ENCODE measurements at places on chromosomes 7 and 10. TPM values are rescaled to one million over a fixed set of nuclear protein-coding genes. Genes with fewer than 3 reads are reported as not detected.

DNA sequence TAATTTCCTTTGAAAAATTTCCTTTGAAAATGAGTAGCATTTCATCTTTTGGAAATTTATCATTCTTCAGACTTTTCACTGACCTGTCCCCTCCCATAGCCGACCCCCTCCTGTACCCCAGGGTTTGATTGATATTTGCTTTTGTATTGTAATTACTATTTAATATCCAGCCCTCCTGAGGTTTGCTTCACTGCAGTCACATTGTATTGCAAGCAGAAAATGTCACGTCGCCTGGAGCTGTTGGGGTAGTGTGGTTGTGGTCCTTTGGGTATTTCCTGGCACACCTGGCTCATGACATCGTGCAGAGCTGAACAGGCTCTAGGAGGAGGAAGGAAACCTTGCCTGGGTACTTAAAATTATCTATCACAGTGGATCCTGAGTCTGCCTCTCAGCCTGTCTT, 116.1 kb downstream of the INSYN2A start:
- no peak for DNase-seq

DNA sequence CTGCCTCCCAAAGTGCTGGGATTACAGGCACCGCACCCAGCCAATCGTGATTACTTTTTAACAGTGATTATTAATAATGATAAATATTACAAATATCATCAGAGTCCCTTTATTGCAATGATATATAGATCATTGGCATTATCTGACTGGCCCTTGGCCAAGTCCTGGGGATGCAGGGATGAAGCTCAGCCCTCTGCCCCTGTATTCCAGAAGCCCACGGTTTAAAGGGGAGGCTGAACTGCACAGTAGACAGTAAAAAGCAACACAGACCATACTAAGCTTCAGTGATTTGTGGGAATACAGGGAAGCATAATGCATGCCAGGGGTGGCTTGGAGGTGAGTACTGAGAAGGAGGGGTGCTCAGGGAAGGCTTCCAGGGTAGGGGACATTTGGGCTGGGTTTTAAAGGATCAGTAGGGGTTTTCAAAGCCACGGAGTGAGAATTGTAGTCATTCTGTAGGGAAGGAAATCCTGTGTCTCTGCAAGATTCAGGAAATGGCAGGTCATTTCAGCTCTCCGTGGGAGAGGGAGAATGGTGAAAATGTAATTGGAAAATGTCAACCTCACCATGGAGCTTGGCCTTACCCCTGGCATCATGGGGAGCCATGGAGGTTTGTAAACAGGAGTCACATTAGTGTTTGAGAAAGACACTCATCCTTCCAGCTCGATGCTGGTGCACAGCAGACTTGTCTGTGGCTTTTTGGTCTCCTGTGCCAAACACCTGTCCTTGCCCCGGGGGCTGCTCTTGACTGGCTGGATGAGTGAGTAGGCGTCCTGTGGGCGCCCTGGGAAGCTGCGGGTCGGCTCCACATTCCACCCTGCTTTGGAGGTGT, 8.8 kb downstream of the ADAMTS14 start:
- peak; percentile 50 for DNase-seq

Gene SVOPL
- polyA plus RNA-seq = not detected

- DNase-seq = no peak
Observed at GRCh38 chr7:17118412-17118811, 180.0 kb upstream of the AHR start.

Gene GIMAP4
- polyA plus RNA-seq = not detected

- peak; percentile 81 for DNase-seq
Observed at GRCh38 chr7:137443616-137444015, 100.1 kb upstream of the PTN start.

- peak; percentile 82 for DNase-seq
Observed at GRCh38 chr10:120586471-120586872, 129.4 kb downstream of the PLPP4 start.

DNA sequence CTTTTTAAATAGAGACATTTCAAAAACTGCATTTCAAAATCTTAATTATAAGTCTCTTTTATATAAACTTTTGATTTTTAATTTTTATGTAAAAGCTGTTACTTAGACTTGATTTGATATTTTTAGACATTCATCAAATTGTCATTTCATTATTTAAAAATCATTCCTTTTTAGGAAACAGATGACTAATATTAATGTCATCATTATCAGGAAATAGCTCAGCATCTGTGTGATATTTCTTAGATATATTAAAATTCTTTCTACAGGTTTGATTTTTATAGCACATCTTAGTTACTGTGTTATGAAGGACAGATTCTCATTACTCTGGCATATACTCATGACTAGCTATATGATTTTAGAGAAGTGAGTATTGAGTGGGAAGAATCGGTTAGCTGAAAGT, 17.2 kb downstream of the RUNDC3B start:
- DNase-seq = no peak

- peak; percentile 58 for DNase-seq
Observed at GRCh38 chr7:7103343-7104313, 78.7 kb upstream of the C1GALT1 start.

DNA sequence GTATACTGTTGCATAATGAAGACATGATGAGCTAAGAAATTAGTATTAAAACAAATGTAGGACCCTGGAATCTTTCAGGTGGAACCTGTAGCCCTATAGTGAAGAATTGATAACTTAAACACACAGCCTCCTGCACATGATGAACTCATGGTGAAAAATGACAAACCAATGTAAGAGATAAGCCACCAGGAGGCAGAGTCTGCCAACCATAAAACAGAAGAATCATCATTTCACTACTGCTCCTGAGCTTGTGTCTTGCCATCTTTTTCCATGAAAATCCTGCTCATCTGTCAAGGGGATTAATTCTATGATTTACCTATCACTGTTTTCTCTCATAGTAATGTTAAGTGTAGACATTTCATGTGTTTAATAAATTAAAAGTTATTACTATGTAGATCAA, 363.9 kb downstream of the MALRD1 start:
- DNase-seq = peak; percentile 19

DNA sequence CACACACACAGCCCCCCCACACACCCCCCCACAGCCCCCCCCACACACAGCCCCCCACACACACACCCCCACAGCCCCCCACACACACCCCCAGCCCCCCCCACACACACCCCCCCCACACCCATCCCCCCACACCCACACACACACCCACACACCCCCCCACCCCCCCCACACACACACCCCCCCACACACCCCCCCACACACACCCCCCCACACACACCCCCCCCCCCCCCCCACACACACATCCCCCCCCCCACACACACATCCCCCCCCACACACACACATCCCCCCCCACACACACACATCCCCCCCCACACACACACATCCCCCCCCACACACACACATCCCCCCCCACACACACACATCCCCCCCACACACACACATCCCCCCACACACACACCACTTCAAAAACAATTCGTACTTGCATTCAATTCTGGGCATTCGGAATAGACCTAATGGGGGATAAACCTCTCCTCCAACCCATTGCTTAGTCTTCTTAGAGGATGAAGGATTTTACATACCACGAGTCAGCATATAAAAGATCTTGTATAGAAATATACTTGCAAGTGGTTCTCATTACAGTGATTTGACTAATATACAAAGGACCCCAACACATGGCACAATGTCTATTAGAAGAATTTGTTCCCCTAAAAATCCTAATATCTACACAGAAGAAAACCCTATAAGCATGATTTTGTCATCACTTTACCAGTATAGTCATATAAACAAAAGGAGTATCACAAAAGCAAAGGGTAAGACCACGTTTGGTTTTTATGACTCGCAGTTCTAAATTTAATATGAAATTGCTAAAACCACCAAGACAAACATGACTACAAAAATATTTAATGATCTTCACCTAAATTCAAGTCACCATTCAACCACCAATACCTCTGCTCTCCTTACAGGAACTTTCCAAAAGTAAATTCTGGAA, 80.9 kb downstream of the DIP2C start:
- no peak for DNase-seq

DNA sequence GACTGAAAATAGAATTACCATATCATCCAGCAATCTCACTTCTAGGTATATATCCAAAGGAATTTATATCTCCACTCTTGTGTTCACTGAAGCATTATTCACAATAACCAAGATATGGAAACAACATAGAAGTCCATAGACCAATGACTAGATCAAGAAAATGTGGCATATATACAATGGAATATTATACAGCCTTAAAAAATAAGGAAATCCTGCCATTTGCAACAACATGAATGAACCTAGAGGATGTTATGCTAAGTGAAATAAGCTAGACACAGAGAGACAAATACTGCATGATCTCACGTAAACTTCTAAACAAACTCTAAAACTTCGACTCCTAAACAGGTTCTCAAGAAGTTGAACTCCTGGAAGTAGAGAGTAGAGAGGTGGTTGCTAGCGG, 254.5 kb downstream of the SKIDA1 start:
- DNase-seq = no peak

GRCh38 chr10:839550-840205, 91.8 kb downstream of the LARP4B start:
- DNase-seq = peak; percentile 13

Gene SORCS3
- polyA plus RNA-seq = not detected

DNA sequence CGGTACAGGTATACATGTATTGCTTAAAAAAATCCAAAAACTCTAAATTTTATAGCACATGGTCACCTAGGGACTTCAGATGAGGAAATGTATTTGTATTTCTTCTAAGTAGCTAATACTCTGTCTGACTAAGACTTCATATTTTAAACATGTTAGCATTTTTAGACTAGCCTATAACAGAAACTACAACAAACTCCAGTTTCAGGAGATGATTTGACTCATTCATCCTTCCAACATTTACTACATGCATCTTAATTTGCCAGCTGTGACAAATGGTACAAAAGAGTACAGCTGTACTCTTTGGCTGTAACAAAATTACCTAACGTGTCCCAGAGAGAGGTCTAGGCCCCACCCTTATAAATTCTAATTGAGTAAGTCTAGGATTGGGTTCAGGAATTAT, 22.2 kb downstream of the TMEM209 start:
- DNase-seq = no peak

Gene CPA2
- 0.33 TPM for polyA plus RNA-seq

DNA sequence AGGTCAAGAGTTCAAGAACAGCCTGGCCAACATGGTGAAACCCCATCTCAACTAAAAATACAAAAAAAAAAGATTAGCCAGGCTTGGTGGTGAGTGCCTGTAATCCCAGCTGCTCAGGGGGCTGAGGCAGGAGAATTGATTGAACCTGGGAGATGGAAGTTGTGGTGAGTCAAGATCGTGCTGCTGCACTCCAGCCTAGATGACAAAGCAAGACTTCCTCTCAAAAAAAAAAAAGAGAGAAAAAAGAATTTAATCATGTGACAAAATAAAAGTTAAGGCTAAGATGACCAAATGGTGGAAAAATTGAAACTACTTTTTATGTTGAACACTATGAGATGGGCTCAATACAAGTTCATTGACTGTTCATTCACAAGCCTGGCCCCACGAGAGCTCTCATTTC, 141.1 kb upstream of the WDR11 start:
- DNase-seq = no peak
